ENCODE measurements at places on chromosomes 7 and 10. TPM values are rescaled to one million over a fixed set of nuclear protein-coding genes. Genes with fewer than 3 reads are reported as not detected.
A peak's percentile ranks its signal among the peaks of the same experiment; 100 is the strongest.

The VSIR gene
- total RNA-seq, result 29.8 TPM

The NPS gene
- not detected for total RNA-seq

The IFIT2 gene
- total RNA-seq, result 8.3 TPM

- no peak for DNase-seq
Observed at GRCh38 chr7:137839903-137840779, 6.6 kb downstream of the DGKI start.

DNA sequence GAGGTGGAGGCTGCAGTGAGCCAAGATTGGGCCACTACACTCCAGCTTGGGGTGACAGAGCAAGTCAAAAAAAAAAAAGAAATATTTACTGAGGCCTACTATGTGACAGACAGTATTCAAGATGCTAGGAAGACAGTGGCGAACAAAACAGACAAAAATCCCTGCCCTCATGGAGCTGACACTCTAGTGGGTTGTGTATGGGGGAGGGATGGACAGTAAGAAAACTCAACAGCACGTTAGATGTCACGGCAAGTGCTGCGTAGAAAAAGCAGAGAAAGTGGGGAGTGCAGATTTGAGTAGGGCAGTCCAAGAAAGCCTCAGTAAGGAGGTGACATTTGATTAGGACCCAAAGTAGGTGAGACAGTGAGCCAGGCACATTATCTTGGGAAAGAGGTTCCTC lies 10.1 kb downstream of the CAMK2G start:
- DNase-seq, result no peak

DNA sequence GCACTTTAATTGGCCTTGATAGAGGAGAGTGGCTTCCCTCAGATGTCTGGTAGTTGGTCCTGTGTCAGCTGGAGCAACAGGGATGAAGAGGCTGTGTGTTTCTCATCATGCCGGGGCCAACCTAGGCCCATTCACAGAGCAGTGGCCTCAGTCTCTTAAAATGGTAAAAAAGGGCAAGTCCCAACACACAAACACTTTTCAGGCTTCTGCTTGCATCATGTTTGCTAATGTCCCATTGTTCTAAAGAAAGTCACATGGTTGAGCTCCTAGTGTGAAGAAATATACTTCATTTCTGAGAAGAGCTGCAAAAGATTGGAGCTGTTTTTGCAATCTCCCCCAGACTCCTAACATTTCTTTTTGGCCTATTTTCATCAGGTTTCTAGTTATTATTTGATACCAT lies 40.6 kb upstream of the RBAK start:
- DNase-seq, result no peak

- DNase-seq, result no peak
Observed at GRCh38 chr10:62373639-62373994, 552 bp upstream of the ZNF365 start.

DNA sequence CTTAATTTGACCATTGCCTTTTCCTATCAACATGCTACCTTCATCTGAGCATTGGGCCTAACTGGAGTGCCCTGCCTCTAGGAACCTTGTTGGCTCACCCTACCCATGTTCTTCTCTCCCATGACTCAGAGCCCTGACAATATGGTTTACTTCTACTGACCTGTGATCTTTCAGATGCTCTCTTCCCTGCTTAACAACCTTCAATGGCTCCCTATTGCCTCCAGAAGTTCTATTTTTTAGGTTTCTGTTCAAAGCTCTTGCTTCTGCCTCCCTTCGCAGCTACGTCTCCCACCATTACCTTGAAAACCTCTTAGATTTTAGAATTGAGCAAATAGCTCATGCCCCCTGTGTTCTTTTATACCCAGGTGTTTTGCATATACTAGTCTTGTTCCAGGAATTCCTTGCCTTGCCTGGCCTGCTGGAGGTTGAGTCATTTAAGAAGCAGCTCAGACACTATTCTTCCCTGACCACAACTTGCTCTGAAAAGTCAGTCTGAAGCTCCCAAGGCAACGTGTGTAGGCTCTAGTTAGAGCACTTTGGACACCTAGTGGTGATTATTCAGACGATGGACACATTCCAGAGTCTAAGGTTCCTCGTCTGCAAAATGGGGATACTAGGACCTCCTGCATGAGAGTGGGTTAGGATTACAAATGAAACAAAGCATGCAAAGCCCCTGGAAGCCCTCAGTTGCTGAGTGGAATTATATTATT lies 64.4 kb upstream of the EMX2 start:
- DNase-seq, result peak; percentile 84

GRCh38 chr7:118974836-118975235 lies 750.3 kb downstream of the ANKRD7 start:
- DNase-seq, result no peak

DNA sequence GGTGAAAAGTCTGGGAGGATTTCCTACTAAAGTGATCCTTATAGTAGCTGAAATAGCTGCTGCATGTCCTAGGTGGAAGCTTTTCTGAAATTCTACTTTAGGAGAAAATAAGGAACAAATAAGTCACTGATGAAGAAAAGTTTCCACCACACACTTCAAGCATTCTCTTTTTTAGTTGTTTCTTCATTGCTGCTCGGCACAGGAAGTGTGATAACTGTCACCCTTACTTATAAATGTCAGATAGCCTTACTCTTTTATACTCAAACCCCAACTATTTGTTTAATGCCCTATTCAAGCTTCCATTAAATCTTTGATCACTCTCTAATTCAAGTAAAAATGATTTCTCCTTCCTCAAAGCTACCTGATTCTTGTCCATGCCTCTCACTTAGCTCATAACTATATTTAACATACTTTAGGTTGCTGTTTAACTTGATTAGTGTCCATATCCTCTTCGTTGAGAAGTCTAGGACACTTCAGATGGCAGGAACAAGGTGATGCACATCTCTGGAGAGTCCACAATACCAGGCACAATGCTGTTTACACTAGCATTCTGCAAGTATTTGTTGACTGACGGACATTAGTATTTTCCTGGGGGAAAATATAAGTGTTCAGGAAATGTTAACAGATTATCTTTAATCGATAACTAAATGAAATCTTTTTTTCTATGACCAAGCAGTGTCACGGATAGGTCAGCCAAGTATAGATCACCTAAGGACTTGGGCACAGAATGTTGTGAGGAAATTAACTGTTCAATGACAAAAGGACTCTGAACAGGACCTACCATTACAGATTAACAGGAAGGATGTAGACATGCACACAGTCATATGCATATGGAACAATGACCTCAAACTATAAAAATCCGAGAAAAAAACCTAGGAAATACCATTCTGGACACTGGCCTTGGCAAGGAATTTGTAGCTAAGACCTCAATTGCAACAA lies 67.4 kb downstream of the ZNF438 start:
- DNase-seq, result no peak

- peak; percentile 38 for DNase-seq
Observed at GRCh38 chr7:120805636-120806388, 52.1 kb downstream of the TSPAN12 start.

DNA sequence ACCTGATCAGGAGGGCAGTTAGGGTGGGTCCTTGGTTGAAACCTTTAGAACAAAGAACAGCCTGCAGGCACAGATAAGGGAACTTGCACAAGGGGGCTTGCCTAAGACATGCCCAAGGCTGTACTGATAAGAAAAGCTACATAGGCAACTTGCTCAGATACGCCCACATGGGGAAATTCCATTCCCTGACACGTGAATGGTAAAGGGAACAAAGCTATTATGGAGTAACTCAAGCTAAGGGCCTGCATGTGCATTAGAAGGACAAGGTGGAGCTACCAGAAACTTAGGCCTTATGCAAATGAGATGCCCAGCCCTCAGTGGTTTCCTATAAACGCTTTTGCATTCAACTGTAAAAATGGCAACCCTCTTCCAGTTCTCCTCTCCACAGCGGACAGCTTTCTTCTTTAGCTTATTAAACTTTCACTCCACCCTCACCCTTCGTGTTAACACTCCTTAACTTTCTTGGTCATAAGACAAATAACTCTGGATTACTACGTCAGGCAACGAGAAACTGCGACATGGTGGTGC lies 1192.1 kb upstream of the CELF2 start:
- DNase-seq, result no peak

- no peak for DNase-seq
Observed at GRCh38 chr10:132690821-132691610, 94.9 kb downstream of the NKX6-2 start.

- no peak for DNase-seq
Observed at GRCh38 chr10:75295868-75296441, 60.2 kb upstream of the COMTD1 start.

All from HFFc6 (cell line).